ENCODE measurements at places on chromosomes 16 and 17. TPM values are rescaled to one million over a fixed set of nuclear protein-coding genes. Genes with fewer than 3 reads are reported as not detected.
A peak's percentile ranks its signal among the peaks of the same experiment; 100 is the strongest.

DNA sequence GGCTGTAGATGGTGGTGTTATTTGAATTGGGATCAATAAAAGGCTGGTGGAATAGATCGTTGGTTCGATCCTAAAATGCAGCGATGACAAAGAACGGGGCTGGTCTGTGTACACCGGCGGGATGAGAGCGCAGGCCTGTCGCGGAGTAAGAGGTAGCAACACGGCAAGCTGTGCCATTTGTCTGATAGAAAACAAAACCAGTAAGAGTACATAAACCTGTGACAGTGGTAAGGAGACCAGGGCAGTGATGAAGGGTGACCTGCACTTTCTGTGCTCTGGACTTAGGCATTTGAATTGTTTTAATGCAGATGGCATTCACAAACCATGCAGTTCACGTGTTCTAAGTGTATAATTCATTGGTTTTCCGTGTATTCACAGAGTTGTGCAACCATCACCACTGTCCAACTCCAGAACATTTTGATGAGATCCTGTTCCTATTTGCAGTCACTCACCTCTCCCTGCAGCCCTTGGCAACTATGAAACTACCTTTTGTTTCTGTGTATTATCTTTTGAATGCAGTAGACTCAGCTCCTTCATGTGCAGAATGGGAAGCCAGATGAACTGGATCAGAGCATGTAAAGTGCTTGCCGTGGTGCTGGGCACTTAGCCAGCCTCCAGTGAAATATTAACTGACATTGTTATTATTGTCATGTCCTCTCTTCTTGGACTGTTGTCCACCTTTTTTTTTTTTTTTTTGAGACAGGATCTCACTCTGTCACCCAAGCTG lies 286.1 kb downstream of the SNX29 start:
- no peak for DNase-seq

COQ9 gene
- 40.0 TPM for total RNA-seq

DNA sequence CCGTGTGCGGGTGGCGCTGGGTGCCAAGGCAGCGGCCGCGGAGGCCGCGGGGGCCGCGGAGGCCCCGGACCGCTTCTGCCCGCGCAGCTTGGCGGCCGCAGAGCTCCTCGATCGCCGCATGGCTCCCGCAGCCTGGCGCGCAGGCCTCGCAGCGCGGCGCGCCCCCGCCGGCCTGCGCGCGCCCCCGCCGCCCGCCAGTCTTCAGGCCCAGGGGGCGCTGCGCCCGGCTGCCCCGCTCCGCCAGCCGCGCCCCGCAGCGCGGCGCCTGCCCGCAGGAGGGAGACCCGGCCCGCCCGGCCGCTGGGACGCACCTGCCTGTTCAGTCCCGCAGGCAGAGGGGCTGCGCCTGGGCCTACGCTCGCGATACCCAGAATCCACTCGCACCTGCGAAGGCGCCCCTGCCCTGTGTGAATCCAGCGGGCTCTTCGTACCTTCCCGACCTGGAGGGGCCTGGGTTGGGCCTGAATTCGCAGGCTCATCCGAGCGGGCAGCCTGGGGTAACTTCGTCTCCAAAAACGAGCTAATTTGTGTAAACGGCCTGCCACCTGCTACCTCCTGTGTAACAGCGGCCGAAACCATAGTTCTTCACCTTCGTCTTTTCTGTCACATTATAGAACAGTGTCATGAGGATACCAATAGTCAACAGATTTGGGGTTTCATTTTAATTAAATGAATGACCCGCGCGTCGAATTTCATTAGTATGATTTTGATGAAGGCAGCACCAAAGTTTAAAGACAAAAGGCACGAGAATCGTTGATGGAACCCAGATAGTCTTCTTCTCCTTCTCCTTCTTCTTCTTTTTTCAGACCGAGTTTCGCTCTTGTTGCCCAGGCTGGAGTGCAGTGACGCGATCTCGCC lies at the start of gene CENPV:
Gene CENPV, minus strand, starts transcription at position 153 of the 858 bp plus-strand sequence. Its CDS starts 33 bp downstream, at position 120.
- peak; percentile 16 for DNase-seq

DNA sequence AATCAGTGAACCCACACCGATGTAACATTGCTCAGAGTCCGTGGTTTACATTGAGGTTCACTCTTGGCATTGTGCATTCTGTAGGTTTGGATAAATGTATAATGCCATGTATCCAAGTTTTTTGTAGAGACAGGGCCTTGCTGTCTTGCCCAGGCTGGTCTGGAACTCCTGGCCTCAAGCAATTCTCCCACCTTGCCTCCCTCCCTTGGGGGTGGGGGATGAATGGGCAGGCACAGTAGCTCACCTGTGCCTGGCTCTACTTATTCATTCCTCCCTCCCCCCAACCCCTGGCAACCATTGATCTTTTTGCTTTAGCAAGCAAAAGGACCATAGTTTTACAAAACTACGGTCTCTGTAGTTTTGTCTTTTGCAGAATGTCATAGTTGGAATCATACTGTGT lies 181.4 kb downstream of the SPECC1 start:
- no peak for DNase-seq

DNA sequence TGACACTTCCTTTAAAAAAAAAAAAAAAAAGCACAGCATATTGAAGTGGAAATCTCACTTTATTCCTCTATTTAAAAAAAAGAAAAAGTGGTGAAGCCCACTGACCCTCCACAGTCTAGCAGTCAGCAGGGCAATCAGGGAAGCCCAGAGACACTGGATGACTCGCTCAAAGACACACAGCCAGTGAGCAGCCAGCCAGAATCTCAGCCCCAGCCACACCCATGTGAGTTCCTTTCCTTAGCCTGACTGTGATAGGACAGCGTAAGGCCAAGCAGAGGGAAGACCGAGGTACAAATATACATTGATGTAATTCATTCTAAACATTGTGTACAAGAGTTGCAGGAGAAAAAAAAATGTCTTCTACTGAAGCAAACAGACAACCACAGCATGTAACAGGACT lies 22.5 kb downstream of the XPO6 start:
- DNase-seq = no peak

Data from fibroblast of the aortic adventitia (primary cell).